ENCODE measurements at places on chromosomes 2 and 18.
A peak's percentile ranks its signal among the peaks of the same experiment; 100 is the strongest.

GRCh38 chr2:221350616-221351015 is 221.5 kb downstream of the EPHA4 start:
- no peak for DNase-seq

DNA sequence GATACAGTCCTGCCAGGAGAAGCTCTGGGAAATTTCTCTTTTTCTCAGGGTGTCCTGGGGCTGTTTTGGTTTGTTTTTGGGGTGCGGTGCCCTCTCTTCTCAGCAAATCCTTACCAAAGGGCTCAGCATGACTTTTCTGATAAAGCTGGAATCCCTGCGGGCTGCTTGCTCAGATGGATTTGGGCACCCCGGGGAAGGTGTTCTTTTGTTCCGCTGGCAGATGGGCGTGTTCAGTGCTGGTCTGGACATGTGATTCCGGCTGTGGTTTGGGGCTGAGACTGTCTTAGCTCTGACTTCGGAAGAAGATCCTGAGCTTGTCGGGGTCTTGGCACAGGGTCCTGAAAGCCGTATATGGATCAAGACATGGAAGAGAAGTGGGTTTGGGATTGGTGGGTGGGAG is 134.2 kb upstream of the SPRED2 start:
- DNase-seq = peak; percentile 81

- DNase-seq = peak; percentile 19
Observed at GRCh38 chr2:169676357-169676756, 17.8 kb downstream of the CFAP210 start.

GRCh38 chr2:196160101-196160500 is 11.3 kb downstream of the STK17B start:
- peak; percentile 75 for DNase-seq
